ENCODE measurements at places on chromosomes 7 and 10.

- H3K4me3 ChIP-seq = no peak overlapping the region
- peaks cover 13% of the 10 kb centered on the region for H3K4me1 ChIP-seq
- no peak overlapping the region for H3K27ac ChIP-seq
- no peak for DNase-seq
These were observed 33.4 kb upstream of the GDF10 start for GRCh38 chr10:47266602-47267001.

DNA sequence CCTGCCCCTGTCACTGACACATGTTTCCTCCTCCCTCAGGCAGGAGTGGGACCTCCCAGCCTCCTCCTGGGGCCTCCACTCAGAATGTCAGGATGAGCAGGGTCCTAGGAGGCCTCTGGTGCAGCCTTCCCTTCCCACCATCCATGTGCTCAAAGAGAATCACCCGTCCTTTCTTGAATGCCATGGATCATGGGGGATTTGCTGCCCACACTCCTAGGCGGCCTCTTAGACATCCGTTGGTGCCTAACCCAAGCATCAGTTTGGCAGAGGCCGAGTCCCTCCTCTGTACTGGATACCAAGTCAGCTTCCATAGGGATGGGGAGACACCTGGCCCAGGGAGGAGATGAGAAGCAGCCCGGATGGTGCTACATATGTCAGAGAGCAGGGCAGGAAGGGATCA lies 7.0 kb downstream of the NOS3 start:
- no peak overlapping the region for H3K4me3 ChIP-seq
- H3K4me1 ChIP-seq = peaks cover 29% of the 10 kb centered on the region

GRCh38 chr7:13955494-13955893 lies 34.0 kb downstream of the ETV1 start:
- H3K4me1 ChIP-seq = no peaks in the 10 kb centered on the region
- no peaks in the 10 kb centered on the region for H3K27me3 ChIP-seq
- H3K4me3 ChIP-seq = no peak overlapping the region
- no peak overlapping the region for H3K27ac ChIP-seq

- H3K27me3 ChIP-seq = no peaks in the 10 kb centered on the region
- H3K4me3 ChIP-seq = no peak overlapping the region
- H3K36me3 ChIP-seq = peaks cover 18% of the 10 kb centered on the region
- H3K4me1 ChIP-seq = no peaks in the 10 kb centered on the region
- no peak overlapping the region for H3K27ac ChIP-seq
- DNase-seq = no peak
These were observed 8.1 kb downstream of the FBH1 start for GRCh38 chr10:5898163-5898562.

GRCh38 chr7:42236266-42236975 lies 588 bp downstream of the GLI3 start:
- H3K36me3 ChIP-seq = no peaks in the 10 kb centered on the region
- no peak for DNase-seq
- H3K27ac ChIP-seq = no peak overlapping the region

DNA sequence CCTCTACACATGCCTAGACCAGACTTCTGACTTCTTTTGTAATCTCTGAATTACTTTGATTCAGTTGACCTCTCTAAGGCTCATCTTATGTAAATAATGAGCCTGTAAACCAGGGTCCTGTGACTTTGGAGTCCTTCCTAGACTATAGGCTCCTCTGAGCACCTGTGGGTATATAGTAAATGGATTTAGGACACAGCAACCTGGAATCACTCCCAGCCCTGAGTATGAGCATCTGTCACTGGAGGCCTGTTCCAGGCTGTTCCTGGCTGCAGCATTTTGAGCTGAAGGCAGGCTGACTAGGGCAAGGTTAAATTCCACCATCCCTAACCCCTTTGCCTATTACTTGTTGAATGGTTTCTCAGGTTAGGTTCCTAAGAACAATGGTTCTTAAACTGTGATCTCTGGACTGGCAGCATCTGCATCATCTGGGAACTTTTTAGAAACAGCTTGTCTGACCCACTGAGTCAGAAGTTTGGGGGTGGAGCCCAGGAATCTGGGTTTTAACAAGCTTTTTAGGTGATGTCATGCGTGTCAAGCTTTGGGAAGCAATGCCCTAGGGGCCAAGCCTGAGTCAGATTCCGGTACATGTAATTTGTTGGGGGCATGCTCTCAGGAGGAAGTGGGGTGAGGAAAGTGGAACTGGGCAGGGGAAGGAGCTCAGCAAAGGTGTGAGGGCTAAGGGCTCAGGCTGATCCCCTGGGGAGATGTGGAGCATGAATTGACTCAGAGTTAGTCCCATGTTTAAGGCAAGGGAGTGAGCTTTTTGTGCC lies 28.2 kb downstream of the MINDY4 start:
- H3K4me3 ChIP-seq = no peak overlapping the region
- no peaks in the 10 kb centered on the region for H3K4me1 ChIP-seq
- DNase-seq = no peak
- H3K36me3 ChIP-seq = no peaks in the 10 kb centered on the region

DNA sequence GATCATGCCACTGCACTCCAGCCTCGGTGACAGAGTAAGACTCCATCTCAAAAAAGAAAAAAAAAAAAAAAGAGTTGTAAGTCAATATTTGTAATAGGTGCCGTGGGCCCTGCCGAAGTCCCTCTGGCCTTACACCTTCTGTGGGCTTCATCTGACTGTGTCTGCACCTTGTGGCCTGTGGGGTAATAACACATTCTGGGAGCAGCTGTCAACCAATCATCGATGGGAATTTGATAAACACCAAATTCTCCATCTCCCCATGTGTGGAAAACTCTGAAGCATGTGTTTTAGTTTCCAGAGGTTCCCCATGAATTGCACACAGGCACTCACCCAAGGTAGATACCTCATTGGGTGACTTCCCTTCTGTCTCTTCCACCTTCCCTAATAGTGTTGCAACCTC lies 10.8 kb downstream of the ZNF394 start:
- H3K36me3 ChIP-seq = peaks cover 26% of the 10 kb centered on the region
- H3K4me3 ChIP-seq = no peak overlapping the region
- DNase-seq = no peak
- no peak overlapping the region for H3K27ac ChIP-seq
- H3K27me3 ChIP-seq = no peaks in the 10 kb centered on the region

GRCh38 chr10:52814506-52814905 lies 41.9 kb upstream of the MBL2 start:
- H3K27me3 ChIP-seq = no peaks in the 10 kb centered on the region

GRCh38 chr10:117684672-117685211 lies 142.2 kb downstream of the EMX2 start:
- no peak for DNase-seq
- H3K27ac ChIP-seq = no peak overlapping the region
- H3K27me3 ChIP-seq = no peaks in the 10 kb centered on the region
- H3K4me1 ChIP-seq = no peaks in the 10 kb centered on the region
- H3K36me3 ChIP-seq = no peaks in the 10 kb centered on the region
- no peak overlapping the region for H3K4me3 ChIP-seq

- H3K4me3 ChIP-seq = no peak overlapping the region
- H3K27me3 ChIP-seq = no peaks in the 10 kb centered on the region
- DNase-seq = peak; percentile 50
These were observed 103.4 kb upstream of the ANLN start for GRCh38 chr7:36286226-36286625.

GRCh38 chr10:132431537-132432175 lies 34.7 kb downstream of the PWWP2B start:
- no peak overlapping the region for H3K4me3 ChIP-seq
- H3K4me1 ChIP-seq = peaks cover 17% of the 10 kb centered on the region
- H3K36me3 ChIP-seq = no peaks in the 10 kb centered on the region
- H3K27me3 ChIP-seq = no peaks in the 10 kb centered on the region

- no peak for DNase-seq
- H3K27me3 ChIP-seq = peaks cover 37% of the 10 kb centered on the region
- no peak overlapping the region for H3K27ac ChIP-seq
- H3K4me3 ChIP-seq = no peak overlapping the region
- peaks cover 11% of the 10 kb centered on the region for H3K4me1 ChIP-seq
These were observed 552.2 kb downstream of the MDFIC start for GRCh38 chr7:115474137-115474536.

DNA sequence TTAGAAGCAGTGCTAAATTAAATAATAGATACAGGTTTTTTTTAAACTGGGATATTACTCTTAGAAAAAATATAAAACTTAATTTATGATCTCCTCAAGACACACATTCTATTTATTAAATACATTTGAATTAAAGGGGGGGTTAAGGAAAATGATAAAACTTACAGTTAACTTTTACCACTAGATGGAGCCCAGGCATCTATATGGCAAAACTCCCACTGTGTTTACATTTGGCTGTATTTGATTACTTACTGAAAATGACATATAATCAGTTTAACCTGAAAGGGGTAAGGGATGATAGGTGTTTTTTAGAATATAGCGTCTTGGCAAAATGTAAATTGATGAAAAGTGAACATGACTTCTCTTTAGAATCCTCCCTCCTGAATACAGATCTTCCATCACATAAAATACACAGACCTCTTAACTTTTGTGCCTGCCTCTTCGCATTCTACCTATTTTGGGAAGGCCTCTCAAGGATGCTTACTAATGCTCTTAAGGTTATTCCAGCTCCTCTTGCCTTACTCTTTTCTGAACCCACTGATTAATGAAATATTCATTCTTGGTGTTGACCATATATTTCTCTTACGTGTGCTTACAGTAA lies 235.7 kb downstream of the AGMO start:
- H3K4me1 ChIP-seq = no peaks in the 10 kb centered on the region
- H3K27ac ChIP-seq = no peak overlapping the region
- H3K36me3 ChIP-seq = no peaks in the 10 kb centered on the region
- H3K4me3 ChIP-seq = no peak overlapping the region
- no peaks in the 10 kb centered on the region for H3K27me3 ChIP-seq

GRCh38 chr10:59774451-59774850 lies 21.2 kb upstream of the MRLN start:
- H3K27ac ChIP-seq = no peak overlapping the region
- no peaks in the 10 kb centered on the region for H3K36me3 ChIP-seq
- DNase-seq = no peak
- H3K4me3 ChIP-seq = no peak overlapping the region

DNA sequence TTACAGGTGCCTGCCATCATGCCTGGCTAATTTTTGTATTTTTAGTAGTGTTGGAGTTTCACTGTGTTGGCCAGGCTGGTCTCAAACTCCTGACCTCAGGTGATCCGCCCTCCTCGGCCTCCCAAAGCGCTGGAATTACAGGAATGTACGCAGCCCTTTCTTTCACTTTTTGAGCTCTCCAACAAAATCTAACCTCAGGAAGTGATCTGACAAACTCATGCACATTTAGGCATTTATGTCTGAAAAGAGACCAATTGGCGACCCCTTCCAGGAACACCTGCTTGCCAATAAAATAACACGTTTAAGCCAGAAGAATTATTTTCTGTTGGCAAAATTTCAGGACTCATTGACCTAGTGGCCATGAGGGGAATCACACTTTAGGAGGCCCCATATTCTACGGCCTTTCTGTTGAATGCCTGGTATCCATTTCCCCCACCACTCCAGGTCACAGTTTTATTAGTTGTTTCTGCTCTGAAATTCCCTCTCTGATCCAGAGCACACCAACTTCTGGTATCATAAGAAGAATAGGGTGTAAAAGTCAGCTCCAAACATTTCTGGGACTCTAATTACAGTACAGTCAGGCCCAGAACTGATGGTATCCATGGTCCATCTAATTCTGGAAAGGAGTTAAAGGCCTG lies 65.8 kb upstream of the FRMD4A start:
- no peak overlapping the region for H3K27ac ChIP-seq
- DNase-seq = no peak
- H3K27me3 ChIP-seq = no peaks in the 10 kb centered on the region
- no peaks in the 10 kb centered on the region for H3K4me1 ChIP-seq

GRCh38 chr7:2539031-2539911 lies 16.1 kb downstream of the BRAT1 start:
- H3K4me1 ChIP-seq = peaks cover 10% of the 10 kb centered on the region
- peaks cover 51% of the 10 kb centered on the region for H3K36me3 ChIP-seq
- no peaks in the 10 kb centered on the region for H3K27me3 ChIP-seq
- H3K27ac ChIP-seq = no peak overlapping the region
- DNase-seq = no peak

DNA sequence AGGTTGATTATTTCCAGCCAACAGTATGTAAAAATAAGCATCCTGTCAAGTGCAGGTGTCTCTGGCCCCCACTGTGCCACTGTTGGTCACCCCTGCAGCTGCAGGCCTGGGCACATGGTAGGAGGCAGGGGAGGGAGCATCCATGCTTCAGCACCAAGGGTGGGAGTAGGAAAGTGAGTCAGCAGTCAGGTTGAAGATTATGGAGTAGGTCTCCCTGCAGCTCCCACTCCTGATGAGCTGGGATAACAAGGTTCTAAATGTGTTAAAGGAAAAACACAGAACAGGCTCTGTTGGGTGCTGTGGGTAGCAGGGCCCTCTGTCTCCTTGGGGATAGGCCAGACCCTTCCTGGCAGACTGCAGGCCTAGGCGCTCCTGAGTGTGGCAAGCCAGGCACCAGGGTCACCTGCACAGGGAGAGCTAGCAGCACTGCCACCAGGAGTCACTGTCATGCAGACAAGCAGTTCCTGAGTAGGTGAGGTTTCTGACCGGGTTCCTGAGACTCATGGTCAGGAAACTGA lies 59.3 kb downstream of the NUDCD3 start:
- no peak for DNase-seq
- H3K27ac ChIP-seq = no peak overlapping the region
- no peaks in the 10 kb centered on the region for H3K4me1 ChIP-seq

- no peak overlapping the region for H3K27ac ChIP-seq
- no peaks in the 10 kb centered on the region for H3K36me3 ChIP-seq
- no peaks in the 10 kb centered on the region for H3K4me1 ChIP-seq
- no peak for DNase-seq
These were observed 49.5 kb downstream of the SMURF1 start for GRCh38 chr7:99094401-99094800.

- no peaks in the 10 kb centered on the region for H3K4me1 ChIP-seq
- no peak for DNase-seq
- H3K27me3 ChIP-seq = no peaks in the 10 kb centered on the region
- no peaks in the 10 kb centered on the region for H3K36me3 ChIP-seq
- H3K4me3 ChIP-seq = no peak overlapping the region
These were observed 127.6 kb downstream of the DNAJB9 start for GRCh38 chr7:108697254-108697653.

DNA sequence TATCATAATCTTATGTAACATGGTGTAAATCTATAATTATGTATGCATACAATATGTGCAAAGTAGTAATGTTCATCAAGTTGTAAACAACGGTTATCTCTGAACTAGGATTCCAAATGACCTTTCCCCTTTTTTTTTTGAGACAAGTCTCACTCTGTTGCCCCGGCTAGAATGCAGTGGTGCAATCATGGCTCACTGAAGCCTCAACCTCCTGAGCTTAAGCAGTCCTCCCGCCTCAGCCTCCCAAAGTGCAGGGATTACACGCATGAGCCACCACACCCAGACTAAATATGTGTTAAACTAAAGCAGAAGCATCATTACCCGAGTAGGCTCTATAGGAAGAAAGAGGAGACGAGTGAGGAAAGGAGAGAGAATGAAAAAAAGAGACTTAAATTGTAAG lies 7.8 kb upstream of the KMT2C start:
- no peak overlapping the region for H3K4me3 ChIP-seq
- no peak for DNase-seq
- H3K36me3 ChIP-seq = no peaks in the 10 kb centered on the region
- peaks cover 7% of the 10 kb centered on the region for H3K4me1 ChIP-seq

GRCh38 chr10:104780165-104780564 lies 139.1 kb downstream of the SORCS3 start:
- H3K4me1 ChIP-seq = no peaks in the 10 kb centered on the region
- H3K36me3 ChIP-seq = no peaks in the 10 kb centered on the region
- no peaks in the 10 kb centered on the region for H3K27me3 ChIP-seq
- DNase-seq = no peak

GRCh38 chr10:3639546-3639945 lies 145.5 kb downstream of the KLF6 start:
- H3K4me3 ChIP-seq = no peak overlapping the region
- H3K27me3 ChIP-seq = peaks cover 2% of the 10 kb centered on the region
- no peak for DNase-seq
- no peak overlapping the region for H3K27ac ChIP-seq
- no peaks in the 10 kb centered on the region for H3K4me1 ChIP-seq

- peaks cover 11% of the 10 kb centered on the region for H3K27me3 ChIP-seq
- no peak overlapping the region for H3K27ac ChIP-seq
- no peaks in the 10 kb centered on the region for H3K4me1 ChIP-seq
- DNase-seq = no peak
These were observed 6.4 kb upstream of the IGFBP1 start for GRCh38 chr7:45881759-45882464.
